ENCODE measurements at places on chromosomes 3 and 15.

DNA sequence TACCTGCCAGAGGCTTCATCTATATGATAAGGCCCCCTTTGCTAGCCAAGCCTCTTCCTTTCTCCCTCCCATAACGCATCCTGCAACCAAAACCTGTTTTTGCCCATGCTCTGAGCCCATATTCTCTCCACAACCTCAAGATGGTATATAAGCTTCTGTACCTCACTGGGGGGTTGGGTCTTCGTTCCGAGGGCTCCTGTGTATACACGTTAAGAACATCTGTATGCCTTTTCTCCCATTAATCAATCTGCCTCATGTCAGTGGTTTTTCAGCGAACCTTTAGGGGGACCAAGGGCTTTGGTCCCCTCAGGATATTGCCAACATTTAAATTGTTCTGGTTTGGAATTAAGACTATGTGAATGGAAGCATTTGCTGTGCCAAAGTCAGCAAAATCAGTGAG is 168.0 kb downstream of the PEX5L start:
- no peaks in the 10 kb centered on the region for H3K4me1 ChIP-seq
- H3K36me3 ChIP-seq, result no peaks in the 10 kb centered on the region
- DNase-seq, result no peak
- H3K4me3 ChIP-seq, result no peak overlapping the region
- H3K27me3 ChIP-seq, result peaks cover 6% of the 10 kb centered on the region

DNA sequence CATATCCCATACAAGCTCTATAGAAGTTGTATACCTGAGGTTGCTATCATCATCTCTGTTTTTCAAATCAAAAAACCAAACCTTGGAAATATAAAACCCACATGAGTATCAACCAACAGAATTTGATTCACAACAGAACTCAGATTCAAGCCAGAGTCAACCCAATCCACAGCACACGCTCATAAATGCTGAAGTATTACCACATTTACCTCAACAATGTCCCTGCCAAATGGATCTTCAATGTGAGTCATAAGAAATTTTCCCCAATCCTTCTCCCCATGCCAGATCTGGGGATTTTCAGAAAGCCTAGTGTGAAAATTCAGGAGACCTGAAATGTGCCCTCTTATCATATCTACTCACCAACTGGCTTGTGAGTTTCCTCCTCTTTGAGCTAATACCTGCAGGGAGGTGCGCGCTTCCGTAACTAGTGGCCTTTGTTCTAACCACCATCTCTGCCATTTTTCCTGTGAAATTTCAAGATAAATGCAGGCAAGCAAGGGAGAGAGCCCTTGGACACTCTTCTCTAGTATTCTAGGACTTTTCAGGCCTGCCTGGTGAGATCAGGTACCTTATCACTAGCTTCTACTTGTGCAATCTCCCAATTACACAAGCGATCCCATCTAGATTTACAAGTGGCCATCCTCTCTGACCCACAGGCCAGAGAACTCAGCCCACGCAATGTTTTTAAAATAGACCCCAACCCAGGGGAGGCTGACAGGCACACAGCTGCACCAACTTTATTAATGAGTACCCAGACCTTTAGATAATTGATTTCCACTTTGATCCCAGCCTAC is 1076.9 kb upstream of the CFAP20DC start:
- H3K4me3 ChIP-seq, result no peak overlapping the region
- no peaks in the 10 kb centered on the region for H3K27me3 ChIP-seq
- H3K4me1 ChIP-seq, result no peaks in the 10 kb centered on the region
- no peak overlapping the region for H3K27ac ChIP-seq
- no peak for DNase-seq

DNA sequence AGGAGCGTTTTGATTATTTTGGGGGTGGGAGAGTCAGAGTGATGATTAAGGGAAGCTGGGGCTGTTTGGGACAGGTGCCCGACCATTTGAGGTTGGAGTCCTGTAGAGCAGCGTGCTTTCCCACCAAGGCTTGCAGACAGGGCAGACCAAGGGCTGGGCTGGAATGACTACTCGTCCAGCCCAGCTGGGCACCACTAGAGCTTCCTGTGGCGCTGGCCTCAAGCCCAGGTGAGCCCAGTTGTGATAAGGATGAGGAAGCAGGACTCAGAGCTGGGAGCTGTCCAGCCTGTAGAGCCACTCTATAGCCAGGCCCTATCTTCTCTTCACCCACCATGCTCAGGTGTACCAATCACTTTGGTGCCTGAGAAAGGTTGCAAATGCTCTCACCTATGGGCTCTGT is 75.8 kb upstream of the ACAN start:
- peaks cover 2% of the 10 kb centered on the region for H3K27me3 ChIP-seq
- H3K27ac ChIP-seq, result no peak overlapping the region
- H3K36me3 ChIP-seq, result no peaks in the 10 kb centered on the region
- DNase-seq, result no peak

DNA sequence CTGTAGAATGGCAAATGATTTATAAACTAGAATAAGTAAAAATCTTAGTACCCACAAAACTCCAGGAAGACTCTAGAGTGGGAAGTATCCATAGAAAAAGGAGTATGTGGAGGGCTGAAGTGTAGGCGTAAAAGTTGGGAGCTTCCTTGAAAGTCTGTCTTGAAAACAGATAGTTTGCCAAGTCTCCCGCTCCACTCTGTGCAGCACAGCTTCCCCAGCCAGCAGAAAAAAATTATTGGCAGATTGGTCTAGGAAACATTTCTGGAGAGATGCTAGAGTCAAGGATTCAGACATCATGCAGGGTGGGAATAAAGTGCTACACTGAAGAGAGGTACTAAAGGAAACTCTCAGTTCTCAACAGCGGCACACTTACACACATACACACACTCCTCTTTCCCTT is 53.4 kb upstream of the CD200R1L start:
- H3K27ac ChIP-seq, result no peak overlapping the region
- H3K4me3 ChIP-seq, result no peak overlapping the region
- peaks cover 4% of the 10 kb centered on the region for H3K4me1 ChIP-seq
- H3K36me3 ChIP-seq, result no peaks in the 10 kb centered on the region
- H3K27me3 ChIP-seq, result peaks cover 2% of the 10 kb centered on the region
- no peak for DNase-seq

GRCh38 chr3:191982481-191982880 is 521.5 kb downstream of the PYDC2 start:
- H3K4me3 ChIP-seq, result no peak overlapping the region
- no peak for DNase-seq
- H3K27me3 ChIP-seq, result no peaks in the 10 kb centered on the region
- H3K27ac ChIP-seq, result no peak overlapping the region
- no peaks in the 10 kb centered on the region for H3K36me3 ChIP-seq

GRCh38 chr3:116939091-116939490 is 229.5 kb downstream of the TUSC7 start:
- no peak overlapping the region for H3K27ac ChIP-seq
- no peaks in the 10 kb centered on the region for H3K4me1 ChIP-seq
- H3K27me3 ChIP-seq, result no peaks in the 10 kb centered on the region
- no peaks in the 10 kb centered on the region for H3K36me3 ChIP-seq

DNA sequence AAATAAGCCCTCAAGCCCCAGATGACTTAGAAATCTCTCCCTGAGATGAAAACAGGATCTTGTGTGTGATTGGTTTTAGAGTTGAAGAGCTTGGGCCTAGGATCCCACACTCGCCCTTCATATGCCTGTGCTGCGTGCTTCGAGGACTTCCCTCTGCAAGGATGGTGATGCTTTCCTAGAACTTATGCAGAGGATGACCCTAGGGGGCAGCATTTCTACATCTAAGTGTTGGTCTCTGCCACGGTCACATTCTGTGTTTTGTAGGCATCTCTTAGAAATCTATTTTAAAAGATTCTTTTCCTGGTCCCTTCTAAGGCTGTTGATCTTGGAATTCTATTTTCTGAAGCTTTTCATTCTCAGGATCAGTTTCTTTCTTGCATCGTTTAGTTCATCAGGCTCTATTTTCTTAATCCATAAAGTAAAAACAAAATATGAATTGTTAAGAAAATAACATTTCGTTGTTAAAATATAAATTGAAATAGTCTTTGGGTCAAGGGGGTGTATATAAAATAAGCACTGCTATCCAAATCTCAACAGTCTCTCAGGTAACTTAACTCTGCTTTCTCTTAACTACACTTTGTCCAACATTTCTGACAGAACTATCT is 45.7 kb downstream of the WDR76 start:
- no peak overlapping the region for H3K27ac ChIP-seq
- no peaks in the 10 kb centered on the region for H3K27me3 ChIP-seq
- no peak for DNase-seq
- peaks cover 44% of the 10 kb centered on the region for H3K36me3 ChIP-seq
- no peak overlapping the region for H3K4me3 ChIP-seq

GRCh38 chr15:89900849-89901248 is 7.1 kb upstream of the AP3S2 start:
- DNase-seq, result no peak
- H3K36me3 ChIP-seq, result no peaks in the 10 kb centered on the region

DNA sequence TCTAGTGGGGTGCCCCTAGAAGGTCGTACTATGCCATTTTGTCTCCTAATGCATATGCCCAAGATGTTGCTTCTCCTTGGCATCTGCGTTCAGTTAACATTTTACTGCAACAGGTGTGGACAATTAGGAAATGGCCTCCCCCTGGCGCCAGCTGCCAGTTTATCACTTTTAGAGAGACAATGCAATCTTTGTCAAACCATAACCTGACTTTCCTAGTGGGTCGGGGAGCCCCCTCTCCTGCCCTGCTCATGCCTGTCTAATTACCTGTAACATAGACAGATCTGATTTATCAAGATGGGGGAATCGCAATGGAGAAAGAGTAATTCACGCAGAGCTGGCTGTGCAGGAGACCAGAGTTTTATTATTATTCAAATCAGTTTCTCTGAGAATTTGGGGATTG is 353.7 kb upstream of the SGO1 start:
- no peak overlapping the region for H3K27ac ChIP-seq
- no peak for DNase-seq
- no peaks in the 10 kb centered on the region for H3K4me1 ChIP-seq
- H3K4me3 ChIP-seq, result no peak overlapping the region
- no peaks in the 10 kb centered on the region for H3K36me3 ChIP-seq
